Femur (tissue), 1 donor: ENCODE measurements at places on chromosomes 5 and 9.

DNA sequence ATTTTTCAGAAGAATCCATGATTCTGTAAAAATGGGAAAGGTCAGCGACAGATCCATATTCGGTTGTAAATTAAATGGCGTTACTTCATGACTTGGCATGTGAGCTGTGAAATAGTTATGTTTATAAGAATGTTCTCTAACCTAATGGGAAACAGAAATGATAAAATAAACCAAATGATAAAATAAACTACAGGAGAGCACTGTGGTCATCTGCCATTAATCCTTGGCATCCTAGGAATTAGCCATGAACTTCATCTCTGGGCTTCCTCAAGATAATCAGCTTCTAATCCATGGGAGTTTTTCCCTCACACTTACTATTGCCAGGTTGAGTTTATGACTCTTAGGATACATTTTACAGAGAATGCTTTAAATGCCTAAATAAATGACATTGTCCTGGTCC lies 94.6 kb upstream of the SLC30A5 start:
- DNase-seq = no peak

DNA sequence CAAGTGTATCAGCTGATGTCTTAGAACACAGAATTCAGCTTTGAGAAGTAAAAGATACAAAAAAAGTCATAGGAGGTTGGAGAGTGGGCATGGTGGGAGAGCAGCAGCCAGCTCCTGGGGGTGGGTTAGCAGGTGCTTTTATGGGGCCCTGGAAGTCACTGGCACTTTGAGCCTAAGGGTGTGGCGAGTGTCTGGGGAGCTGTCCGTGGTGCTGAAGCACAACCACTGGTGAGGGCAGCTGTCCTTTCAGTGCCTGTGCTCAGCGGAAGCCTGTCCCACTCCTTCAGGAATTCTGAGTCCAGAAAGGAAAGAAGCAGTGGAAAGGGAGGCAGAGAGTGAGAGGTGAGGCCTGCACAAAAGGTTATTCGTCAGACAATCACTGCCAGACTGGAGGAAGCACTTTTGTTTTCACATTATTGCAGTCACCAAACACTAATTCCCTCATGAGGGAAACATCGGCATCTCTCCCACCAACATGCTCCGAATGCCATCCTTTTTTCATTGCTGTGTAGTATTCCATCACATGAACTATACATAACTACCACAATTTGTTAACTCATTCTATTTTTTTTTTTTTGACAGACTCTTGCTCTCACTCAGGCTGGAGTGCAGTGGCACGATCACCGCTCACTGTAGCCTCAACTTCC lies 59.4 kb upstream of the RAPGEF1 start:
- DNase-seq = peak; percentile 46

DNA sequence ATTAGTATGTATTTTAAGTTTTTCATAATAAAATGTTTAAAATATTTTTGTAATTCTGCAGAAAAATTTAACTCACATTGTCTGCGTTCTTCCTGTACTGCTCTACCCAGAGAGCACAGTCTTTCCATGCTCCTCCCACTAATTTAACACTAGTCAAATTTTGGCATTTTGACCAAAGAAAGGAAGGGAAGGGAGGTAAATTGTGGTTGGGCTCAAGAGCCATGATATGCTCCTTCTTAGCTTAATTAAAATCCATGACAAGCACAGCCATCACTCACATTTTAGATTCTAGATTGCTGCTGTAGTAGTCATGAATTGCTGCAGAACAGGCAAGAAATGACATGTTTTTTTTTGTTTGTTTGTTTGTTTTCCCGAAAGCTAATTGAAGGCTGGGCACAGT lies 98.4 kb downstream of the NLN start:
- no peak for DNase-seq

DNA sequence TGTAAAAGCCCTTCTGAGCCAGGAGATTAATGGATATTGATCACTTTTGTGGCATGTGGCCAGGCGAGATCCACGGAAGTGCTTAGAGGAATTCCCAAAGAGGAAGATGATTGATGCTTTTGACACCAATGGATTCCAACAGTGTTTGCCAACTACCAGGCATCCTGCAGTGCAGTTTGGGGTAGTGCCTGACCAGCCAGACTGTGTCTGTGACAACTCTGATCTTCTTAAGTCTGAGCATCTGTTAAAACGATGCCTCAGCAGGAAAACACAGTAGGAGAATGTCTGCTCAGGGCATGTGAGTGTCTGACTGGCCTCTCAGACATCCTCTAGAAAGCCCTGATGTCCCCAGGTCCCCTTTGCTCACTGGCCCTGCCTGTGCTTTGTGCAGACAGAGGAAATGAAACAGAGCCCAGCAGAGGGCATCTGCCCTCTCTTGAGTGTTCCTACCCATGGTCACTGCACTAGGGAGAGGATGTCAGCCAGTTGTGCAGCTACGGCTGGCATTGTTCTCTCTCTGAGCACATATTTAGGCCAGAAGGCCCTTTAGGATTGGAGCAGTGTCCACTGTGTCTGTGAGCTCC lies 57.0 kb downstream of the TRPC7 start:
- no peak for DNase-seq

DNA sequence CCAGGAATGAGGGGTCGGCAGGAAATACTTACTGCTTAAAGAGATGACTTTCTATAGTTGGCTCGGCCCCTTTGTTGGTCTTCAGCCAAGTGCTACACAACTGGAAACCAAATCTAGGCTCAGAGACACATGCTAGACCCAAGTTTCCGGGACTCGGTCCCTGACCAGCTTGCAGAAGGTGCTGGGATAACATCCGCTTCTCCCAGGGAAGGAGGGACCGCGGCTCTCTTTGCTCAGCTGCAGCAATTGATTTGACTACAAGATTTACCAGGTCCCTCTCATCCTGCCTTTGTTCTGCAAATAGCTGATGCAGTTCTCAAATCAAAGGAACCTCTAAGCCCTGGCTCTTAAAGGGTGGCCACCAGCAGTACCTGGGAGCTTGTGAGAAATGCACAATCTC lies 314.7 kb downstream of the MLLT3 start:
- no peak for DNase-seq

GRCh38 chr5:84606784-84607183 lies 222.1 kb upstream of the EDIL3 start:
- no peak for DNase-seq

GRCh38 chr5:135156715-135157404 lies 122.8 kb upstream of the PITX1 start:
- peak; percentile 8 for DNase-seq

DNA sequence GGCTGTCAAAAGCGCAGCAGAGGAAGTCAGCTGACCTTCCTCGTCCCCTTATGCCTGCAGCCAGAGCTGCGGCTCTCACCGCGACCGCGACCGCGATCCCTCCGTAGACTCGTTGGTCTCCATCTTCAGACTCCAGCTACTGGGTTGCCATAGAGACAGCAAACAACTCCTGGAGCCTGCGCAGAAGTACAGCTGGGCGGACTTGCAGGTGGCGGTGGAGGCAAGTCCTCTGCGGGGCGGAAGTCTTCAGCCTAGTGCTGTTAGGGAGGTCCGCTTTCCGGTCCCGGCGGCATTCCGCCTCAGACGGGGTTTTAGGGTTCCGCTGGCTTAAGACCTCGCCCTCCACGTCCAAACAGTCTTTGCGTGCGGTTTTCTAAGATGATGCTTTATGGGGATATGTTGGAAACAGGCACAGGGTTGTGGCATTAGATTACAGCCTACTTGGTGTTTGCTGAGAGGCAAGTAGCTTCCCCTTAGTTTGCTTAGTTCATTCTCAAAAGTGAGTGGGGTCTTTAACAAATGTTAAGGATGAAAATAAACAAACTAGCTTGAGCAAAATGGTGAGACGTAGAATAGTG lies at the start of gene SPAG8:
TSS of gene SPAG8 (minus strand) at position 238 of the 578 bp plus-strand sequence. CDS start at position 123, 115 bp downstream.
- peak; percentile 97 for DNase-seq

- DNase-seq = no peak
These were observed 176.4 kb upstream of the PLPPR1 start for GRCh38 chr9:100852088-100852487.

- DNase-seq = peak; percentile 86
These were observed 3.5 kb upstream of the PHYHD1 start for GRCh38 chr9:128917151-128917849.
